ENCODE measurements at places on chromosomes 12 and 14.

GRCh38 chr12:121949648-121950397, 31.4 kb downstream of the CFAP251 start:
- DNase-seq, result no peak

DNA sequence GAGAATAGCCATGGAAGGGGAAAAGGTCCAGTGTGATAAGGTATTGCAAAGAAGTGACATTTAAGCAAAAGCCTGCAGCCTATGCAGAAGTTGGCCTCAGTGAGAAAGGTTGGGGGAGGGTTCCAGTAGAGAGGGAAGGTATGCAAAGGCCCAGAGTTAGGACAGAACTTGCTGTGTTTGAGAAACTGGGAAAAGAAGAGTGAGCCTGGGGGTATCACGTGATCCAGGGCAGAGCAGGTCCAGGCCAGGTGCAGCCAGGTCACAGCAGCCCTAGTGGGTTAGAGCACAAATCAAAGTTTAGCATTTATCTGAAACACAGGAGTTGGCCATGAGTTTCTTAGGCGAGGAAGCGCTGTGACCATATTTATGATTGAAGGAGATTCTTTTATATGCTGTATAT, 1.6 kb downstream of the SERPINA5 start:
- no peak for DNase-seq

DNA sequence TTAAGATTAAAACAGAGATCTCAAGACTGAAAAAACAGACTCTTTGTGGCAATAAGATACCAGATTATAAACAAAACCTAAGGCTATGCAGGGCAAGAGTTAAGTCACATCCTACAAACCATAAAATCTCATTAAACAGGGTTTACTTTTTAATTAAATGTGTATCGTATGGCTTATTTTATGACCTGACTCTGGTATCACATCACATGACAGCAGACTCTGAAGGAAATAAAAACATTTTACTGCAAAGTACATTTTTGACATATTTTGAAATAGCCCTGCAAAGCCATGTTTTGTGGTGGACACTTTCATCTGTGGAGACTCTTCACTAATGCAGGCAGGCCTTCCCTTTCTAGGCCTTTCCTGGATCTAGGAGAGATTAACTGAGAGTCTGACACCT, 327.6 kb upstream of the CLEC14A start:
- no peak for DNase-seq

DNA sequence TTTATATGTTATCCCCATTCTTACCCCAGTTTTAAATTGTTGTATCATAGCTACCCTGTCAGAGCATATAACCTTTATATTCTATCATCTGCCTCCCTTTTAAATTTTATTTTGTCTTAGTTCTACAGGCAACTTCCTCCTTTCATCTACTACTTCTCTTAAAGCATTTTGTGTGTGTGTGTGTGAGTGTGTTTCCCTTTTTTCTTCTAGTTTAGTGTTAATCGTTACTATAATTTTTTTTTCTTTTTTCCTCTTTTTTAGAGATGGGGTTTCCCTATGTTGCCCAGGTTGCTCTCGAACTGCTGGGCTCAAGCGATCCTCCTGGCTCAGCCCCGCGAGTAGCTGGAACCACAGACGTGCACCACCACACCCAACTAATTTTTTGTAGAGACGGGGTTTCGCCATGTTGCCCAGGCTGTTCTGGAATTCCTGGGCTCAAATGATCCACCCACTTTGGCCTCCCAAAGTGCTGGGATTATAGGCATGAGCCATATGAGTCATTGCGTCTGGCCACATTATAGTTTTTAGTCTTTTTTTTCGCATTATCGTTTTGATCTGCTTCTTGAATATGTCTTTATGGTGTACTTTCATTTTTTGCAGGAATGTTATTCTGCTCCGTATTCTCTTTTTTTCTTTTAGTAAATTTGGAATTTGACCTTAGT, 33.1 kb upstream of the FBXO34 start:
- no peak for DNase-seq

GRCh38 chr12:114415525-114415868, 9.6 kb upstream of the TBX5 start:
- no peak for DNase-seq

DNA sequence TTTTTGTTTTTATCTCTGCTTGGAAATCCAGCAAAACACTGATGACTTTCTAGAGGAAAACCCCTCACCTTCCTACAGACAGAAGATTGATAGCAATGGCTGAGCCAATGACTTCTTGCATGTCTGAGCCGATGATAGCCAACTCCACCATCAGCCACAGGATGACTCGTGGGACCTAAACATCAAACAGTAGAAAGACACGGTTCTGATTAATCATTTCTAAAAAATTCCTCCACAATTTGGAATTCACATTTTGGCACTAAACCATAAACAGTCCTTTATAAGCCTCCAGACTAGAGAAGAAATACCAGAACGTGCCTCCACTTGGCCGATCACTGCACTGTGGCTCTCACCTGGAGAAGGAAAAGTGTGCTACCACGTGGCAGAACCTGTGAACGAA, 25.9 kb downstream of the SLC11A2 start:
- DNase-seq, result no peak

DNA sequence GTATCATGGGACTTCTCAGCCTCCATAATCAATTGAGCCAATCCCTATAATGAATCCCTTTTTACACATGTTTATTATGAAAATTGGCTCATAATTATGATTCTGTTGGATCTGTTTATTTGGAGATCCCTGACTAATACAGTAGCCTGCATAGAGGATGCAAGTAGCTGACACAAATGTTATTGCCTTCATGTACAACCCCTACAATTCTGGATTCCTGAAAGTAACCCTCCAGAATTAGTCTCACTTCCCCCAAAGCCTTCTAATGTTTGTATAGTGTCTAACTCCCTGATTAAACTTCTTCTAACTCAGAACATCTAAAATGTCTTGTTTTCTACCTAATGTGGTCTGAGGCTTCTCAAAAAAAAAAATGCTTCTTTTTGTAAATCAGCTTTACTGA, 6.6 kb upstream of the SMIM10L1 start:
- no peak for DNase-seq

- DNase-seq, result no peak
These were observed 26.6 kb downstream of the MBIP start for GRCh38 chr14:36293824-36294223.

GRCh38 chr14:54621686-54622085, 54.8 kb downstream of the SAMD4A start:
- DNase-seq, result no peak

DNA sequence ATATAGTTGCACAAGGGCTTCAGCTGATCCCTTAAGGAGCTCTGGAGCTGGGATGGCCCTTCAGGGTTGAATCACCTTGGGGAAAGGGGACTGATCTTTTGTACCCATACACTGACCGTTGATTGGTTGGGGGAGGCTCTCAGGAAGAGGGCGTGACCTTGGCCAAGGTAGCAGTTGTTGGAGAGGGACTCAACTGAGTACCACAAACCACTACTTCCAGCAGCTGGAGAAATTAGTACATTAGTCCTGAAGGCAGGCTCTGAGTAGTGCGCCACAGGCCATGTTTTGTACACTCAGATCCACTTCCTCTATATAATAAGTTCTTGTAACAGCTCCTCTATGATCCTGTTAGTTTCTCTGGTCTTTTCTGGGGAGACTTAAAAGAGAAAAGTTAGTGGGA, 317.6 kb downstream of the CCDC91 start:
- DNase-seq, result no peak

DNA sequence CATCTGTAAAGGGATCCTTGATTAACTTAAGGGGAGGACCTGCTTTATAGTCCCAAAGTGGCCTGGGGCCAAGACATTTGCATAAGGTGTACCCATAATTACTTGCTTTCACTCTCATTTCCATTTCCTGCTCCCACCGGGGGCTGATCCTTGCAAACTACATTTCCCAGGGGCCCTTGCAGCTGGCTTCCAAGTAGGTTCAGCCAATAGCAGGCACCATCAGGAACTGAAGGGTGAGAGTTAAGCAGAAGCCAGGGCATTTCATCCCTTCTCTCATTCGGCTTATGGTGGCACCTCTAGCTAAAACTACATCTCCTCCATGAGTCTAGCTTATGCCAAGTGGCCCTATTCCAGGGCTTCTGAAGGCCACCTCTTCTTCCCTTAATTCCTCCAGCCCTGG, 88.8 kb downstream of the CCDC60 start:
- DNase-seq, result no peak
